Activated CD8-positive, alpha-beta memory T cell treated with anti-CD3 and anti-CD28 coated beads for 1 hour (primary cell): ENCODE measurements at places on chromosomes 11 and 22.

GRCh38 chr11:116875194-116875593, 37.8 kb upstream of the APOA1 start:
- no peak for DNase-seq

GRCh38 chr11:61133145-61133544, 28.1 kb downstream of the VPS37C start:
- no peak for DNase-seq

DNA sequence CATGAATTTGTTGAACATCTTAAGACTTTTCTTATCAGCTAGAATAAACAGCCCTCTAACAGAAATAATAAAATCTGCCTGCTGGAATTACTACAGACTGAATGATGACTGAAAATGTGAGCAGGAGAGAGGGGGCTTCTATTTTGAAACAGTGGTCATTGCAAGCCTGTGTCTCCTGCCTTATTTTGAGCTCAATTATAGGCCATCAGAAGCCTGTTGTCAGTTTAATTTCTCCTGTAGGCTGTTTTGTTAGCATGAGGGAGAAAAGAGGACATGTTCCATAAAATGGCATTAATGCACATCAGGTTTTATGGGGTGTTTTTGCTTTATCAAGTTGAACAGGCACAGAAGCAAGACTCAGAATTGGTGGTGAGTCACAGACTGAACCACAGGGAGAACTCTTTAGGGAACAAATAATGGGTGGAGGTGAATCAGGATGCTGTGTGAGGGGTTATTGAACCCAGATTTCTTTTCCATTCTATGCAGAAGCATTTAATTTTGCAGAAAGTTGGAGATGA, 129.1 kb downstream of the PARVA start:
- DNase-seq, result no peak

DNA sequence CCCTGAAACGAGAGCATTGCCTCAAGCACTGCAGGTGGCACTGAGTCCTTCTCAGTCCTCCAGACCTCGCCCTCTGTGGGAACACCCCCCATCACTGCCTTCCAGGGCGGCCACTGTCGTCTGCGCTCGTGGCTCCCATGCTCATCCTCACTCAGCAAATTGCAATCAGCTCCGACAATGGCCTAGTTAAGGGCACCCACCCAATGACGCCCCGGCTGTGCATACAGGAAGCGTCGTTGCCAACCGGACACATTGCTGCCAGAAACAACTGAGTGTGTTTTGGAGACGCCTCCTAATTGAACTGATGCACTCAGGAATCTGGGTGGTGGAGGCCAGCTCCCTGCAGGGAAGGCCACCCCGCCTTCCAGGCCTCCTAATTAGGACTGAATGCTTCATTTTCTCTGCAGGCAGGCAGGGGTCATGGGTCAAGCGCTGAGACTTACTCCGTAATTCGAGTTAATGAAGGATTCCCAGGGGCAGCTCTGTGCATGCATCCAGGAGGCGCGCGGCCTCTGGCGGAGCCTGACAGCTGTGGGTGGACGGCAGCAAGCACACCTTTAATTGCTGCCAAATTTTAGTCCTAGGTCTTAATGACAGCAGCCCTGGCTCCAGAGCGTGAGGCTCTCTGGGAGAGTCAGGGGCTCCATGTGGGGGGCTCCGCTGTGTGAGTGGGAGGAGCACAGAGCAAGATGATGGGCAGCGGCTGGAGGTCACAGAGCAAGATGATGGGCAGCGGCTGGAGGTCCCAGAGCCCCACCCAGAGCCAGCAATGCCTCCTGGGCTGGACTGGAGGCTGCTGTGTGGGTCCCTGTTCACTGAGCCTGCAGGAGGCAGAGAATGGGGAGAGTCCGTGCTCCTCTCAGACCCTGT, 199.0 kb downstream of the BRD1 start:
- no peak for DNase-seq

DNA sequence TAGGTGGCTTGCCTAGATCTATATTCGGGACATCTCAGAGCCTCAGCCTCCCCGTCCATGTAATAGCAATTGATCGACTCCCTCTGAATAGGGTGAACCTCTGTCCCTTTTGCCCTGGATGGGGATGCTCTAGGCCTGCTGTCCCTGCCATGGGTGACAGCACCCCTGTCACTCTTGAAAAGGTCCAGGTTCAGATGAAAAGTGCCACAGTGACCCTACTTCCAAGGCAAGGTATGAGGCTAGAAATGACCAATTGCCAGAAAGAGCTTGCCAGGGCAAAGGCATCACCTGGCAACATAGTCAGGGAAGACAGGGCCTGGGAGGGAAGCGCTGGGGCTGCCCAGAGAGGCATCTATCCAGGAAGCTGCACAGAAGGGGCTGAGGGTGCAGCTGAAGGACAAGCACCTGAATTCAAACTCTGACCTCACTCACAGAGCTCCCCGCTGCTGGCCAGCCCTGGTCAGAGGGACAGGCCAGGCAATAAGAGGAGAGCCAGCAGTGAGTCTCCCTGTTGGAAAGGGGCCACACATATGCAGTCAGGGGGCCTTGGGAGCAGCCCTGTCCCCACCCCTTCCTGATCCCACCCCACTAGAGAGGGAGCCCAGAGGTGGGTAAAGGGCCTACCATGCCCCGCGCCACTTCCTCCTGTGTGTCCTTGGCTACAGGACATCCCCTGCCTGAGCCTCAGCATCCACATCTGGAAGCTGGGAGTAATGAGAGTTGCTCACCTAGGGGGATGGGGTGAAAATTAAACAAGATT, 9.0 kb upstream of the APOBEC3A start:
- no peak for DNase-seq

DNA sequence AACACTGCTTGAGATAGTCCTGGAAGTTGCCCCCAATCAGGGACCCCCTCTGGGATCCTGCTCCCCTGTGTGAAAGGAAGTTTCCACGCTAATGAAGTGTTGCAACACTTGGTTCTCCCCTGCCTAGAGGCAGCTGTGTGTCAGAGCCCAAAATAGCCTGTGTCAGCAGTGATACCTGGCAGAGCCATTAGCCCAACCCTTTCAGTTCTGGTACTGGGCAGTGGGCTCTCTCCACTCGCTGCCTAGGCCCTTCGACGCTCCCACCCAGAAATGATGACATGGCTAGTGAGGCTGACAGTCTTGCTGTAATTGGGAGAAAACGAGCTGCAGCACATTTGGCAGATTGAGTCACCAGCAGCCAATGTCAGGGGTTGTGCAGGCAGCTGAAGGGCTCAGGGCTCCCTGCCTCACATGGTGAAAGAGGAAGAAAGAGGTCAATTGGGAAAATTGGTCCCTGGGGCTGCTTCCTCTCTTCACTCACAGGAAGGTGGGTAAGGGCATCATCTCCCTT, 1.4 kb upstream of the NXF1 start:
- no peak for DNase-seq
